ENCODE measurements at places on chromosomes 13 and 19.
A peak's percentile ranks its signal among the peaks of the same experiment; 100 is the strongest.

DNA sequence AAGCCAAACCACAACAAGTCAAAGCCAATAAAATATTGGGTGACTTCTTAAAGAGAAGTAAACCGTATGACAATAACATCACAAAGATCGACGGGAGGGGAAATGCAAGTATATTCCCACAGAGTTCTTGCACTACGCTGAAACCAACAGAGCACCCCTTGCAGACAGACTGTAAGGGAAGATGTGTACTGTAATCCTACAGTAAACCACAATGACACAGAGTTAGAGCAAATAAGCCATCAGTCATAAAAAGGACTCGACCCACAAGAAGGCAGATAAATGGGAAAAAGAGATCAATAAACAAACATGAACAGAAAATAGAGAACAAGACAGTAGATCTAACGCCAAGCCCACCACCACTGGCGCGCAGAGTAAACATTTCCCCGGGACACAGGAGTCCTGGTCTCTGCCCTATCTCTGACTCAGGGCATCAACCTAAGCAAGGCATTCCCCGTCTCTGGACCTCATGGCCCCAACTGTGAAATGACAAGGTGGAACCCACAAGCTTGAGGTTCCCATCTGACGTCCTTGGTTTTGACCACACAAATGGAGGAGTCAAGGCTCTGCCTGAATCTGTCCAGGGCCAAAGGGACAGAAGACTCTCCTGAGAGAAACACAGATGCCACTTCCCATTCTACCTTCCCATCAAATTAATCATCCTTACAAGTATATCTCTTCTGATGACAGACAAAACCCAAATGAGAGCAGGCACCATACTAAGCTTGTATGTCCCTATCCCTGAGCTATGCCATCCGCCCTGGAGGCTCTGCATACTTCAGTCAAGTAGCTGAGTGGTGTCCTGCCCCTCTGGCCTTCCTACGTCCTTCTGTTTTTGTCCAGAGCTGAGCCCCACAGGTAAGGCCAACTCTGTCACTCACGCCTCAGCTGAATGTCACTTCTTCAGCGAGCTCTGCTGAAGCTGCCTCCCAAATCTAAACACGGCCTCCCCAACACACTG, 15.0 kb downstream of the SAFB2 start:
- no peak for DNase-seq

DNA sequence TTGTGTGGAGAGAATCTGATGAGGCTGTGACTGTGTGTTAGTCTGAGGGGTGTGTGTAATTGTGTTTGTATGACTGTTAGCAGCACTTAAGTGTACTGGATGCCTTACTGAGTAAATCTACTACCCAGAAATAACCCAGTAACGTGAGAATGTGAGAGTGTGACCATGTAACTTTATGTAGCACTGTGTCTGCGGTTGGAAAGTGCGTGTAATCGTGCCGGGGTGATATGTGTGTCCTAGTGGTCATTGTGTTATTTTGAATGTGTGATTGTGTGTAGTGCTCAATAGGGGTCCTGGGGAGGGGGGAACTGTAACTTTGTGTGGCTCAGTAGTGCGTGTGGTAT, 550 bp downstream of the ZNF383 start:
- no peak for DNase-seq

- no peak for DNase-seq
Measured at GRCh38 chr13:80529734-80530133, 188.8 kb upstream of the SPRY2 start.

DNA sequence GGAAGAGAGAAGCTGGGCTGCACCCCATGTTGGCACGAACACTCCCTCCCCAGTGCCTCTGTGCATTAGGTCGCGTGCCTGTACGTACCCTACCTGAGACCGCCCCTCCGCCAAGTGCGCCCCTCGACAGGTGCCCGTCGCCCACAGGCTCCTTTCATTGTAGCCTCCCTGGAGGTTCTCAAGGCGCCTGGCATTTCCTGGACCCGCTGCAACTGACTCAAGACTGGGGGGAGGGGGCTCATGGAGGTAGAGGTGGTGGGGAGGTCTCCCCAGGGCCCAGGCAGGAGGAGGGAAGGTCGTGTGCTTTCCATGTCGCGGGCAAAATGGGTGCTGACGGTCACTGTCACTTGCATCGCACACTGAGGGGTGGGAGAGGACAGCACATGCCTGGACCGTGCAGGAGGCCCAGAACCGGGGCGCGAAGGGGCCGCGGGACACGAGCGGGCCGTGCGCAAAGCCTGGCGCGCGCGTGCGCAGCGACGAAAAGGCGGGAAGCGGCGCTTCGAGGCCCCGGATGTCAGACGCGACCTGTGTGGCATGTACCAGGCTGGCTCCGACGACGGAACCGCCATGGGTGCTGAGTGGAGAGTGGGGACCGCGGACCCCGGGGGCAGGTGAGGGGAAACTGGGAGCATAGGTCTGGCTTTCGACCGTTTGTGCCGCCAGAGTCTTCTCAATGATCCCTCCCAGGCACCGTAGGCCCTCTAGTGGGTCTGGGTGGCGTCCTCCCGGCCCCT, 16.5 kb downstream of the NFIX start:
- DNase-seq: no peak

DNA sequence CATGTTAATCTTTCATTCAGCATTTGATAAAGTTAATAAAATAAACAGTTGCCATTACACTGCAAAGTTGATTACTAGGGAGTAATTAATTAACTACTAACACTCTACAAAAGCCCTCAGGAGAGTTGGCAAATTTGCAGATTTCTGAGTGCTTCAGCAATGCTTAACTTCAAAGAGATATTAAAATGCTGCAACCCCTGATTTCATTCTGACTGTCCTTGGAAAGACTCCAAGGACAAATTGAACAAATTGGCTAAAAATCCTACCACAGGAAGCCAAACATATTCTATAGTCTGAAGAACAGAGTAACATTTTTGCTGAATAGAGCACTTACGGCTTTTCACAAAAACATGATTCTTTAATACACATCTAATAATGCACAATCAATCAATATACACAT, 1543.0 kb downstream of the SLITRK5 start:
- peak; percentile 81 for DNase-seq

- DNase-seq: no peak
Measured at GRCh38 chr19:29812080-29812880, 489 bp downstream of the CCNE1 start.

GRCh38 chr13:42056583-42056982, 8.1 kb downstream of the DGKH start:
- DNase-seq: no peak

GRCh38 chr19:17522988-17523872, 11.8 kb downstream of the PGLS start:
- DNase-seq: no peak

- DNase-seq: no peak
Measured at GRCh38 chr19:8631425-8631819, 989 bp downstream of the NFILZ start.

GRCh38 chr19:41530761-41531301, 45.1 kb upstream of the CEACAM21 start:
- DNase-seq: no peak

DNA sequence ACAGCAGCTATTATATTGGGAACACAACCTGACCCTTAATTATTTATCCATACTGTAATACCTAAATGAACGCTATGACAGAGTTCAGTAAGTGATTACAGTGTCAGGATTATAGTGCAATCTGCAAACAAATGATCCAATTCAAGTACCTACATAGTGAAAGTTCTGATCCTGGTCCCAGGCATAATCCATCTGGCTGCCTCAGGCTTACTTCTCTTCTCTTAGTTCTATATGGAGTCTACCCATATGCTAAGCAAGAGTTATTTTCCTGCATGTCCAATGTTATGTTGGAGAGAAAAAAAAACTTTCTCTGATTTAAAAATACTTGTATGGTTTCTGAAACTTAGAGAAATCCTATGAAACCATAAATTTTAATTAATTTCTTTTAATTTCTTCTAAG, 1487.7 kb upstream of the SLC10A2 start:
- no peak for DNase-seq

GRCh38 chr13:46679369-46680120, 117.4 kb downstream of the ESD start:
- DNase-seq: no peak

DNA sequence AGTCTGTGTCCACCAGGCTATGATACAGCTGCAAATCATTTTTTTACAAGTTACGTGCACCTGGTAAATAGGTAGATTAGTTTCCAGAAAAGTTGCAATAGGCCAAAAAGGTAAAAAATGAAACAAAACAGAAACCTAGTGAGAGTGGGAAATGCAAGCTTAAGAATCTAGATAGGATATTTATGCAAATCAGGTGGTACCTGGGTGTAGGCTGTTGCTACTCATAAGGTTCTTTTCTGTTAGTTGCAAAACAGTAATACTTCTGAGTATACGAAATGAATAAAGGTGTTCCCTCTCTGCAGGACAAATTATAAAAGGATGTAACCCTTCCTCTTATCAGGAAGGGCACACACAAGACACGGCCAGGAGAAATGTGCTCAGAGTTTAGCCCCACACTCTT, 97.9 kb downstream of the UGGT2 start:
- no peak for DNase-seq

DNA sequence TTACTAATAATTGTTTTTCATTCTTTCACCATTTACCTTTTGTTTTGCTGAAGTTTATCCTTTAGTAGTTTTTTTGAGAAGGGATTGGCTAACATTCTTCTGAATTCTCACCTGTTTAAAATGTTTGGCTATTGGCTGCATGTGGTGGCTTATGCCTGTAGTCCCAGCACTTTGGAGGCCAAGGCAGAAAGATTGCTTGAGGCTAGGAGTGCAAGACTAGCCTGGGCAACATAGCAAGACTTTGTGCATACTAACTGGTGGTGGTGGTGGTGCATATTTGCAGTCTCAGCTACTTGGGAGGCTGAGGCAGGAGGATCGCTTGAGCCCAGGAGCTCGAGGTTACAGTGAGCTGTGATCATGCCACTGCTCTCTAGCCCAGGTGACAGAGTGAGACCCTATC, 27.5 kb upstream of the RNF113B start:
- no peak for DNase-seq

- DNase-seq: no peak
Measured at GRCh38 chr13:64234255-64234654, 2818.6 kb upstream of the PCDH20 start.

- no peak for DNase-seq
Measured at GRCh38 chr13:77207943-77208342, 119.0 kb downstream of the MYCBP2 start.

DNA sequence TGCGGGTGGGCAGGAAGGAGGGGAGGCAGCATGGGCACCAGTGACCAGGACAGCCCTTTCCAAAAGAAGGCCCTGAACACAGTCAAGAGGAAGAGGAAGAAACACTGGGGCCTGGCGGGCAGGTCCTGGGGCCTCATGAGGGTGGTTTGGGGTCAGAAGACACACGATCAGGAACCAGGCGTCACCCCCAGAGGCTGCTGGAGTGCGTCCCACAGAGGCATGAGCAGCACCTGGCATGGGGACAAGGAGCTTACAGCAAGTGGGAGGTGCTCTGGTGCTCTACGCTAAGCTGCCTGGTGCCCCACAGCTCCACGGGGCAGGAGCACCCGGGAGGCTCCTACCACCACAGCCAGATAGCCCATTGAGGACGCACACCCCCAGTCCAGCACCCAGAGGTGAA, 20.0 kb downstream of the ELL start:
- DNase-seq: no peak

DNA sequence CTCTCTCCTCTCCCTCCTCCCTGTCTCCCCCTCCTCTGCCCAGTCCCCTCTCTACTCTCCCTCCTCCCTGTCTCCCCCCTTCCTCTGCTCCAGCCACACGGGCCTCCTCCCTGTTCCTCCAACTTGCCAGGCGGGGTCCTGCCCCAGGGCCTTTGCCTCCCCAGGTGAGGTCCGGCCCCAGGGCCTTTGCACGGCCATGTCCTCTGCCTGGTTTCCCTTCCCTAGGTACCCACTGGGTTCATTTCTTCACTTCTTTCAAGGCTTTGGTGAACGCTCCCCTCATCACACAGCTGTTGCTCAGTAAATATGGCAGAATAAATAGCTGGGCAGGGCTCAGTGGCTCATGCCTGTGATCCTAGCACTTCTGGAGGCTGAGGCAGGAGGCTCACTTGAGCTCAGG, 21.2 kb downstream of the MISP start:
- no peak for DNase-seq

- no peak for DNase-seq
Measured at GRCh38 chr13:65287405-65287804, 1942.7 kb downstream of the PCDH9 start.
